ENCODE measurements at places on chromosomes 12 and 14.

DNA sequence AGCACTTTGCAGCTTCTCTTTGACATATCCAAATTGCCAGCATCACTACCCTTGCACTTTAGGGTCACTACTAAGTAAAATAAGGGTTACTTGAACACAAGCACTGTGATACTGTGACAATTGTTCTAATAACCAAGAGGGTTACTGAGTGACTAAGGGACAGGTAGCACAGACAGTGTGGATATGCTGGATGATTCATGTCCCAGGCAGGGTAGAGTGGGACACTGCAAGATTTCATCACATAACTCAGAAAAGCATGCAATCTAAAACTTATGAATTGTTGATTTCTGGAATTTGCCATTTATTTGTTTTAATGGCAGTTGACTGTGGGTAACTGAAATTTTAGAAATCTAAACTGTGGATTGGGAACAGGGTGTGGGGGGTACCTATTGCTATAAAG is 218.8 kb downstream of the KITLG start:
- DNase-seq, result no peak

DNA sequence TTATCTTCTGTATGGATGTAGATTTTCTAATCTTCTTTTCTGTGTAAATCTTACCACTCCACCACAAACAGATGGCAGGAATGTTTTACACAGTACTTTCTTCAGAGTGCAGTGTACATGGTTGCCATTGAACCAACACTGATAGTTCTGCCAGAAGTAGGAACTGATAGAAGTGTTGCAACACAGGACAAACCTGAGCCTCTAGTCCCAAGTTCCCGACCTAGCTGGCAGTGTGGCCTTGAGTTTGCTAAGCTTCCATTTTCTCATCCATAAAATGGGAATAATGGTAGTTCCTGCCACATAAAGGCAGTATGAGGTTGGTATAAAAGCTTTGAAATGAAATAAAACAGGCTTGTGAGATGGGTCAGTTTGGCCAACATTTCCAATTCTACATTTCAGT is 50.8 kb upstream of the SAV1 start:
- DNase-seq, result no peak

DNA sequence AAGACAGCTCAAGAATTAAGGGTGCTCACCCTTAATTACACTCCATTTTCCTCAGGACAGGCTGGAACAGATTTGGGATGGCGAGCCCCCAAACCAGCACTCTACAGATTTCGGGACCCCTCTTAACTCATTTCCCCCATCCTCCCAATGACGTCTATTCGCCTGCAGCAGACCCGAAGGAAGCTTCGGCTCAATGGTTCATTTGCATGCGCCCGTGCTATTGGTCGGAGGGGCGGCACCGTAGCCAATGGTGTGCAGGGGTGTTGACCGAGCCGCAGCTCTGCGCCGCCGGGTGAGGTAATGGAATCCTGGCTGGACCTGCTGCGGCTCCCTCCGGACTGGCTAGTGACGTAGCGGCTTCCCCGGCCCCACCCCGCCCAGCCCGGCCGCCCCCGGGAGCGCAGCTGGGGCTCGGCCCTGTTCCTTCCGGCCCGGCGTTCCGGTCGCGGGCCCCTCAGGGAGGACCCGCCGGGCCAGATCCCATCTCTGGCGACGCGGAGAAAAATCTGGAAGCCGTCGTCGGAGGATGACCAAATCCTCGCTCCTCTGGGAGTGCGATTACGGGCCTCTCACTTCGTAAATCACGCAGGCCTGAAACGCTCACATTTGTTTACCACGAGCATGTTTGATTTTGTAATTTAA is 18.3 kb upstream of the NR4A1 start:
- peak; percentile 100 for DNase-seq

GRCh38 chr12:13196130-13196921 is at the start of gene EMP1:
TSS of gene EMP1 (plus strand) at chr12:13196726. CDS start at chr12:13211511, 14,785 bp downstream.
- DNase-seq, result no peak

- DNase-seq, result no peak
Measured at GRCh38 chr12:7989827-7990491, 42.6 kb upstream of the FOXJ2 start.

DNA sequence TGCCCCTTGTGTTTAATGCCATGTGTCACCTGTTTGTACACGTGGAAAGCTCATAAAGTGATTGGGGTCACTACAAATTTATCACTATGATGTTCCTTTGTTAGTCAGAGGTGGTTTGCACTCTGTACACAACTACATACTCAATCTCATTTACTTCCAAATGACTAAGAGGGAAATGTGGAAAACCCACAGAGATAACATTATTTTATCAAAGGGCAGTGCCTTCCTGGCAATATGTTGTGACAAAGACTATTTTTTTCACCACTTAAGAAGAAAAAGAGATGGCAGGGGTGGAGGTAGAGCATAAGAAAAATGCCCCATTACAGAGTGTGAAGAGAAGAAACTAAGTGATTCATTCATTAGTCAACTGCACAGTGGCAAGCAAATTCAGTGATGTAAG is 1064.1 kb upstream of the FLRT2 start:
- DNase-seq, result no peak

DNA sequence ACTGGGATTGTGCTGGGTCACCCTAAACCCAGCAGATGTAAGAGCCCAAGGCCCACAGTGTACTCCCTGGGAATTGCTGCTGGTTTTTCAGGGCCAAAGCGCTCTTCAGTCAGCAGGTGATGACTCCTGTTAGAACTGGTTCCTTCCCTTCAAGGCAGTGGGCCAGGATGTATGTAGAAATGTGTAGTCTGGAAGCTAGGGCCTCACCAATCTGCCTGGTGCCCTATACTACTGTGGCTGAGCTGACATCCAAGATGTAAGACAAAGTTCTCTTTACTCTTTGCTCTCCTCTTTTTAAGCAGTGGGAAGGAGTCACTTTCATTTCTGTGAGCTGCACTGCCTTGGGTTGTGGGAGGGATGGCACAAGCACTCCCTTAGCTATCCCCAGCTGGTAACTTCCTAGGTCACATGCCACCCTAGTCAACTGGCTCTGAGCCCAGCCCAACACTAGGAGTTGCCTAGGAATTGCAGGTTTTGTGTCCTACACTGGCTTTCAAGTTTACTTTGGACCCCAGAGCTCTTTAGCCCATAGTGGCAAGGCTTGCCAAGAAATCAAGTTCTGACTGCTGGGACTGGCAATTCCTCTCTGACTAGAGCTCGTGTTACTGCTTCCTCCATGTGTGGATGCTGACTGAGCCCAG is 249.2 kb downstream of the C12orf50 start:
- no peak for DNase-seq

- DNase-seq, result no peak
Measured at GRCh38 chr12:63163541-63163940, 12.5 kb upstream of the AVPR1A start.

- no peak for DNase-seq
Measured at GRCh38 chr12:115632308-115632707, 645.2 kb downstream of the MED13L start.

DNA sequence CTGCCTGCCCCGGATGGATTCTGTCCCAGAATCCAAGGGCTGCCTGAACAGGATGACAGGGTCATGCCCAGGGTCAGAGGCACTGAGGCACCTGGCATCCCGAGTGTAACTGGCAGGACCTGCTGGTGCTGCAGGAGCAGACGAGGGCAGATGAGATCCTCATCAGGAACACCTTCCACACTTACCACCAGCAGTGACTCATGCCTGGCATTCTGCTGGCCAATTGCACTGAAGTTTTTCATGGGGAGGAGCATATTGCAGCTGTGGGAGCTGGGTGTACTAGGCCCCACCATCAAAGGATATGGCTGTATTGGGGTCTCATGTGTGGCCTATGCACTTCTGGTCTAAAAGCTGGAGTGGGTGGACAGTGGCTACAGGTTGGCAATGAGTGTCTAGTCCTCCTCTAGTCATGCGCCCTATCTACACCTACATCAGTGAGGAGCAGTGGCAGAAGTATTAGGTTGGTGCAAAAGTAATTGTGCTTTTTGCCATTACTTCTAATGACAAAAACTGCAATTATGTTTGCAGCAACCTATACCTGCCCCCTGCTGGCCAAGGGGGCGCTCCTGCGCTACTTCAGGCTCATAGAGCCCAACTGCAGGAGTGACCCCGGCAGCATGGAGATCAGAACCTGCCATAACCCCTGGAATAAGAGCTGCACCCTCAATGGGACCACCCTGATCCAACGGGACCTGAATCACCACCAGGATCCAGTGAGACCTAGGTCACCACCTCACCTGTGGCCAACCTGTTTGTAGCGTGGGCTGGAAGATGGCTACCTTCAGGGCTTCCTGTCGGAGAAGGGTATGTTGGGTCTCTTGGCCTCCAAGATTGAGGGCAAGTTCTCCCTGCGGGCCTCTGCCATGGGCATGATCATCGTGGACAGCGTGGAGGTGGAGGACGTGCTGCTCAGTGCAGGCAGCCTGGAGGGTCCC is 8.0 kb upstream of the C12orf42 start:
- DNase-seq, result peak; percentile 73
